Endothelial cell (in vitro differentiated cells): ENCODE measurements at places on chromosomes 11 and 22.

- DNase-seq = no peak
These were observed 9.0 kb upstream of the SEC14L6 start for GRCh38 chr22:30555282-30556210.

DNA sequence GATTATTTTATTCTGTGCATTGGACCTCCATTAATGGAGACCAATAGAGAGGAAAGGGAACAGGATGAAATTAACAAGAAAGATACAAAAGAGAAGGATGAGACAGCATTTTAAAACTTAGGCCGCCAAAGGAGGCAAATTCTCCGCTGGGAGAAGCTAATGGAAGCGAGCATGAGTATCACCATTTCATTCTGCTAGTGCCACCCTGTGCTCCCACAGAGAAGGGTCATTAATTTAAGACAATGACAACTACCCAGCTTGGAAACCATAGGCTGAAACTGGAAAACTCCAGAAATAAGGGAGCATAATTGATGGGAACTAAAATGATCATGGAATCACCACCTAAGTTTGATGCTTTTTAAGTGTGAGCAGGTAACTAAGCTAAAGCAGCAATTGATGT, 69.2 kb downstream of the SLC36A4 start:
- DNase-seq = no peak

- peak; percentile 38 for DNase-seq
These were observed 526 bp downstream of the TPST2 start for GRCh38 chr22:26589367-26589844.

- DNase-seq = no peak
These were observed 830.3 kb downstream of the TBC1D22A start for GRCh38 chr22:47592791-47593190.

DNA sequence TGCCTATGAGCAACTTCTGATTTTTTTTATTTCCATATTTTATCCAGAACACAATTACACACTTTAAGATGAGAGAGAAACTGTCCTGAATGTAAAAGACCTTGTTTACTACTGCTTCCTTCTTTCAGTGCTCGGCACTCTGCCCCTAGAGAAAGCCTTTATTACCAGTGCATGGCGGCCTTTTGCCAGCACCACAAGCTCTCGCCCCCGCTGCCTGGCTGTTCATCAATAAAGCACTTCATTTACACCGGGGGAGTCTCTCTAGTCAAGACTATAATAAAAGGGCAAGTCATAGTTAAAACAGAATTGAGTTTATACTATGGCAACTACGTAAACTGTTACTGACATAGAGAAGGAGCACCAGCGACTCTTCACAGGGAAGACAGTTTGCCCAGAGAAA, 259.5 kb downstream of the CADM1 start:
- DNase-seq = no peak

DNA sequence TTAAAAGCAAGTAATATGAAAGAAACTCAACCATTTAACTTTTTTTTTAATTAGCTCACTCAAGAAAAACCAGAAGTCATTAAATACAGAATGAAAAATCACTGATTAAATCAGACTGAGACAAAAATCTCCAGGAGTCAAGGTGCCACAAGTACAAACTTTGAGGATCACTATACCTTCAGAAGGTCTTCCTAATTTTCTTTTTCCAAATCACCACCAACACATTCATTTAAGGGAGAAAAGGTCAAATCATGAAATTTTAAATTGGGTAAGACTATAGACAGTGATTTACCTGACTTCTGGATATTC, 32.3 kb downstream of the PITPNB start:
- DNase-seq = no peak

DNA sequence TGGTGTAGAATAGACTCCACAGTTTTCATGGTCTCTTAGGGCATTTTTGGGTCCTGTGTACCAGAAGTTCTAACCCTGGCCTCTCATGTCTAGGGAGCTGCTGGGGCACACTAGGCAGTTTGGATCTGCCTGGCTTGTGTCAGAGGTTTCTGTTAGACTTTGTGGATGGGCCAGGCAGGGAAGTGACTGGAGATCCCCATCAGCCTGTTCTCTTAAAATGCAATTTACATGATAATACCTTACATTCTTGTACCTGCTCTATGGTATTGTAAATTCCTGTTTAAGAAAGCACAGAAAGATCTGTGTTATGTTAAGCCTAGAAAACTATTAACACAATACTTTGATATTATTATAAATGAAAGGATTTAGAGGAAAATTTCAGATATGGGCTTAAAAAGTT, 104.0 kb downstream of the ARHGAP42 start:
- DNase-seq = no peak

- no peak for DNase-seq
These were observed 22.3 kb downstream of the RANGAP1 start for GRCh38 chr22:41263704-41264103.

GRCh38 chr22:35596821-35597220, 20.3 kb downstream of the MB start:
- DNase-seq = no peak

DNA sequence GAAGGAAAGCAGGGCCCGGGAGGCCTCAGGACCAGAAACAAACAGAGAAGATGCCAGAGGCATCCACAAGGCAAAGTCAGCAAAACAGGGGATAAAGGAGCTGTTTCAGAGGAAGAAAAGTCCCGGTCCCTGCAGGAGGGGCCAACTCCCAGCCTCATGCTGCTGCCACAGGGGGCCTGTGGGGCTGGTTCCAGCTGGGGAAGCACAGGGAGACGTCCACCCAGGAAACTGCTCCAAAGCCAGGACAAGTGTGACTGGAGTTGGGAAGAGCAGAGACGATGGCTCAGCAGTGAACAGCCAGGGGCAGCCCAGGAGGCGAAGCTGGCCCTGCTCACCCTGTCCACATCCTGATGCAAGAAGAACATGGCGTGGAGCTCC, 454.4 kb downstream of the BRD1 start:
- peak; percentile 2 for DNase-seq

DNA sequence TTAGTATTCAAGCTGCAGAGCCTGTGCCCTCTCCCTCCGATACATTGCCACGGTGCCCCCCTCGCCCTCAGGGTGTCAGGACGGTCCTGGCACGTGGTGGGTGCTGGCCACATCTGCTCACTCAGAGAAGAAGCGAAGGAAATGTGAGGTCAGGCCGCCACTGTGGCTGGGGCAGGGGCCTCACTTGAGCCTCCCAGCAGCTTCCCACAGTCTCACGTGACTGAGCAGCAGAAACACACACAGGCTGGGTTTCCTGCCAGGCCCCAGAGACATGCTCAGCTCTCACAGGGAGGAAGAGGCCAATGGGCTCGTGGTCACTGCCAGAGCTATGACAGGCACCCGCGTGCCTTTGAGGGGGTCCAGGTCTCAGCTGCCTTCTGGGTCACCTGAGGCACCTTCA, 37.9 kb upstream of the PRR5 start:
- no peak for DNase-seq

- DNase-seq = no peak
These were observed 109.4 kb upstream of the OR4B1 start for GRCh38 chr11:48107188-48107704.

DNA sequence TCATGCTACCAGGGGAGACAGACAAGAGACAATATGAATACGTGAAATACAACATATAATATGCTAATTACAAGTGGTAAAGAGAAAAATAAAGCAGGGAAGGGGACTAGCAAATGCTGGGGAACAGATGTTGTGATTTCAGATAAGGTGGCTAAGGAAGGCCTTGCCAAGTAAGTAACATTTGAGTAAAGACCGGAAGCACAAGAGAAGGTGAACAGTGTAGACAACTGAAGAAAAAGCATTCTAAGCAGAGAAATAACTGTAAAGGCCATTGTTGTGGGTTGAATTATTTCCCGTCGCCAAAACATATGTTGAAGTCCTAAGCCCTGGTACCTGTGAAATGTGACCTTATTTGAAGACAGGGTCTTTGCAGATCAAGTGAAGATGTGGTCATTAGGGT, 63.7 kb upstream of the EED start:
- DNase-seq = no peak

DNA sequence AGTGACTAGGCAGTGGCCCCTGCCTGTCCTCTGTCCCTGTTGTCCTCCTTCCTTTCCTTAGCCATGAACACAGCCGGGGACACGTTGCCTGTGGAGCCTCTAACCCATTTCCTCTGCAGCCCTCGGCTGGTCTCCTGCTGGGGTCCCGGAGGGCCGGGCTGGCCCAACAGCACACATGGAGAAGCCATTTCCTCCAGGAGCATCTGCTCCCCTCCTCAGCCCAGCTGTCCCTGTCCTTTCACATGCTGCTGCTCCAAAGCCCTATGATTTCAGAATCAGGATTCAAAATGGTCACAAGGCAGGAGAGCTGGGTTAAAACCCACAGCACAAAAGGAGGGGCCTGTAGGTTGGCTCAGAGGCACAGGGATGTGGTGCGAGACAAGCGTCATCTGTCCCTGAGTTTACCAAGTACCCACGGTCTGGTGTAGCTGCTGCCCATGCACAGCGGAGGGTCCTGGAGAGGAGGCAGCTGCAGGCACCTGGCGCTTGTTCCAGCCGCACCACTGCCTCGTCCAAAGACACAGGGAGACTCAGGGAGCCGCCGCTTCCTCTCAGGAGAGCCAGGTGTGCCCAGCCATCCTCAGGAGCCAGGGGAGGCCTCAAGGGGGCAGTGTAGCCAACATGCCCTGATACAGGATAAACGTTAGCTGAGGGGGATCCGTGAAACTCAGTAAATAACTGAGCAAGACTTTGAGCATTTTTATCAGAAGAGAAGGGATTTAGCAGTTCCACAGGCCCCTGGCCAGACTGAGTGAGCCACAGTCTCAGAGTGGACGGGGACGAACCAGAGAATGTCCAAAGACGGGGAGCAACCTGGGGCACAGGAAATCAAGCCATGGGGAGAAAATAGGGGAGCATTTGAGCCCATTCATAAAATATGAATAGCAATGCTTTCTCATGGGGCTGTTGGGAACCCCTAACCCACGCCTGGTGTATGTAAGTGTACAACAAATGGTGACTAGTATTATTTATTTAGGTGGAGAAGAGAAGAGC, 3.9 kb upstream of the VSIG10L2 start:
- peak; percentile 73 for DNase-seq

- DNase-seq = no peak
These were observed 15.6 kb downstream of the PLA2G6 start for GRCh38 chr22:38165922-38166593.

DNA sequence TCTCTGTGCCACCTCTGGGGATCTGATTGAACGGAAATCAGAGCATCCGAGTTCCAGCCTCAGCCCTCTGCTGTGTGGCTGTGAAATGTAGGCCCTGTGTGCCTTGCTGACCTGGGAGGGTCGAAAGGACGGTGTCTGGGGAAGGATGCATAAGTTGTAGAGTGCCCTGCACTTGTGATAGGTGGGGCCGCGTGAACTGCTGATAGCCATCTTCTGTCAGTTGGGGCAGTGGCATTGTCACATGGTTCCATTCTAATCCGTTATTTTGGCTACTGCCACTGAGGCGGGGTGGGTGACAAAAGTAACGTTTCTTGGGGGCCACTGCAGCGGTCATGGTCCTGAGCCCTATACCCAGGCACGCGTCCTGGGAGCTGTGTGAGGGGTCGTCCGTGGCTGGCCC, 63.4 kb downstream of the LRP5 start:
- no peak for DNase-seq

DNA sequence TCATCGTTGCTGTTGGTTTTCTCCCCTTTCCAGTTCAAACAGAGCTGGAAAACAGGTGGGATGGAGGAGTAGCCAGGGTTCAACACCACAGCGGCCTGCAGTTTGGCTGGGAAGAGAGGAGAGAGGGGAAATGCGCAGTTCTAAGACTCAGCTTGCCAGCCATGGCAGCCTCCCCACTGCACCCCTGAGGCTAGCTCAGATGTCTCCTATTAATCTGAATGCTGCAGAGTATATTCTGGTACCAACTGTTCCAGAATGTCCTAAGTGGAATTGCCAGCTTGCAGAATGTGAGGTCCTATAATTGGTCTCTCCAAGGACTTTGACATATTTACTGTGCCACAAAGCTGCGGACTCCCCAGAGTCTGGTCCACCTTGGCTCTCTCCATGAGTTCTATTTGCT, 32.0 kb downstream of the NEFH start:
- DNase-seq = no peak

- DNase-seq = no peak
These were observed 10.6 kb downstream of the MGAT3 start for GRCh38 chr22:39467390-39467895.

DNA sequence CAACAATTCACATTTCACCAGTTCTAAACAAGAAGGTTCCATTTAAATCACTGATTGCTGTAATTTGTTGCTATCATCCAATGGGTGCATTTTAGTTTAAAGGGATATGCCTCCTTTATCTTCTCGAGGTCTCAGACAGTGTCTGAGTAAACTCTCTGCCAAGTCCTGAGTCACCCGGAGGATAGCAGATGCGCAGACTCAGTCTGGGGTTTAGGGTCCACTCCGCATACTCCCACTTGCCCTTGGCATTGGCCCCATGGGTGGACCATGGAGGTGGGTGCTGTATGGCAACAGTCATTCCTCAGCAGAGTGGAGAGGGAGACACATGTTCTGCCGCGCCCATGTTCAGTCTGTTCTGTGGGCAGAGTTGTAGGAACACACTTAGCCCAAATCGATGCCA, 65.4 kb upstream of the CRTAM start:
- DNase-seq = no peak

- DNase-seq = no peak
These were observed 15.4 kb upstream of the DDX6 start for GRCh38 chr11:118806400-118806799.

DNA sequence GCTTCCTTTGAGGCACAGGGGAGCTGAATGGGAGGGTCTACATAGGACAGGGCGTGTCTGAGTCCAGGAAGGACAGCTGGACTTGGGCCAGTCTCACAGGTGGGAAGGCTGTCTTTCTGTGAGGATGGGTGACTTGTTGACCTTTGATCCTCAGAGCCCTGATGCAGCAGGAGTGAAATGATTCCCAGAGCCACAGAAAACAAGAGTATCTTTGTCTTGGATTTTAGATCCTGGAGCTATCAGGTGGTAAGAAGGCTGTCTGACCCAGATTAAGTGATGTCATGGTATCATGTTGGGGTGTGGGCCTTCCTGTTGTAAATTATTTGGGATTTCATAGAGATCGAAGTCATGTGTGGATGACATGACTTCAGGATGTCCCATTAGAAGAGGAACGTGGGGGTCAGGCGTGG, 15.0 kb downstream of the PTPRJ start:
- no peak for DNase-seq

- DNase-seq = no peak
These were observed 31.7 kb upstream of the PDE3B start for GRCh38 chr11:14611939-14612338.
